ENCODE measurements at places on chromosomes 2 and 18. TPM values are rescaled to one million over a fixed set of nuclear protein-coding genes. Genes with fewer than 3 reads are reported as not detected.

The LYG2 gene
- not detected for total RNA-seq

The ZNF397 gene
- 38.0 TPM for total RNA-seq

The IL36A gene
- total RNA-seq: not detected

The ADCYAP1 gene
- total RNA-seq: not detected

The C2orf78 gene
- total RNA-seq: not detected

The GLI2 gene
- total RNA-seq: 0.18 TPM

The TRIP12 gene
- total RNA-seq: 198 TPM

The SCTR gene
- not detected for total RNA-seq

The CERKL gene
- total RNA-seq: 5.0 TPM

The TMEM247 gene
- not detected for total RNA-seq

The HOXD12 gene
- not detected for total RNA-seq

The SNORC gene
- 5.0 TPM for total RNA-seq

The ABCB11 gene
- total RNA-seq: 0.54 TPM

The TDRD15 gene
- not detected for total RNA-seq

The OR6B2 gene
- not detected for total RNA-seq

The CRYGC gene
- total RNA-seq: not detected

The MYL1 gene
- total RNA-seq: not detected

The KCNS3 gene
- total RNA-seq: 11.4 TPM

The MYO3B gene
- not detected for total RNA-seq

The HOXD13 gene
- total RNA-seq: not detected

The FHOD3 gene
- 3.9 TPM for total RNA-seq

The MTX2 gene
- 28.1 TPM for total RNA-seq

The RAX gene
- not detected for total RNA-seq

The SP140 gene
- total RNA-seq: 99.9 TPM

The RAD51AP2 gene
- total RNA-seq: not detected

The CYP1B1 gene
- total RNA-seq: 16.5 TPM

The DES gene
- 139 TPM for total RNA-seq

The SIX3 gene
- not detected for total RNA-seq

The NEU2 gene
- not detected for total RNA-seq

The DNAH6 gene
- total RNA-seq: 1.6 TPM

The COPS9 gene
- total RNA-seq: 113 TPM

The SETBP1 gene
- total RNA-seq: 3.3 TPM

The NEU4 gene
- 35.5 TPM for total RNA-seq

The OBSL1 gene
- 43.7 TPM for total RNA-seq

The SLC30A3 gene
- not detected for total RNA-seq

The SLC40A1 gene
- 208 TPM for total RNA-seq

The MYOM1 gene
- 1.3 TPM for total RNA-seq

The GAREM2 gene
- not detected for total RNA-seq

The STK17B gene
- total RNA-seq: 123 TPM

The GPN1 gene
- 12.3 TPM for total RNA-seq

The ACMSD gene
- total RNA-seq: not detected

The SPATS2L gene
- total RNA-seq: 99.0 TPM

The SESTD1 gene
- total RNA-seq: 45.8 TPM

The PMAIP1 gene
- not detected for total RNA-seq

The BOD1L2 gene
- total RNA-seq: not detected

The MATN3 gene
- total RNA-seq: not detected

The SLC9A2 gene
- total RNA-seq: 12.4 TPM

The CYP26B1 gene
- total RNA-seq: 1.9 TPM

The VWA3B gene
- total RNA-seq: not detected

Data from Peyer's patch (tissue), 4 donors.